ENCODE measurements at places on chromosomes 2 and 18. TPM values are rescaled to one million over a fixed set of nuclear protein-coding genes. Genes with fewer than 3 reads are reported as not detected.

DNA sequence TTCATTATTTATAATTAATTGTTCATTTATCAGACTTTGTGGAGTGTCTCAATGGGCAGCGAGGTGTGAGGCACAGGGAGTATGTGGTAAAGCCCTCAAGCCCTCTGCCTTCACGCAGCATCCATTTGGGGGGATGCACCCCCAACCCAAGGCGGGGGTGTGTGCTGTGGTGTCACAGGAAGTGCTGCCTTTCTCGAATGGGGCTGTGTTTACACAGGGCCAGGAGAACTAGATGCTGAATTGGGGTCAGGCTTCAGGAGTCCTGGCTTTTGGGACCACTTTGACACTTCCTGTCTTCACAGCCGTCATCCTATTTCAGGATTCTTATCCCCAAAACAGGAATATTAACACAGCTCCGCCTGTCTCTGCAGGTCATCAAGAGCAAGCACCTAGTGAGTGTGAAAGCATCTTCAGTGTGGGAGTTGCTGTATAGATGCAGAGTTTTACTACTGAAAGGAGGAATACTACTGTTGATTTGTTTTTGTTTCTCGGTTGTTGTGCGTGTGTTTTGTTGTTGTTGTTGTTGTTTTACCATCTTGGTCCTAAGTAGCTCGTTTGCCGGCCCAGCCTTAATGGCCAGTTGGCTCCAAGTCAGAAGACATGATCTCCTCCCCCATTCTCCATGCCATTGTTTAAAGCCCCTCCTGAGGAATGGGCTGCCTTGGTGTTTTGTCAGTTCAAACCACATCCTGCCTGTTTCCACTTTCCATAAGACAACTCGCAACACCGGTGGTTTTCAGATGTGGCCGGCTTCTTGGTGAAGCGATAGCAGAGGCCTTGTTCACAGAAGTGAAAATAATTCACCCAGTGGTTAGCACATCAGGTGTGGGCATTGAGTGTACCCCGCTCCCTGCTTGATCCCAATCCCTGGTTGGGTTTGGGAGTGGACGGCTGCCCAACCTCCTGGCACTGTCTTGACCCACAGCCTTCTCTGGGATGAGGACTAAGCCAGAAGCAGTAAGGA lies 221.3 kb downstream of the BCL2 start:
- H3K4me1 ChIP-seq: no peaks in the 10 kb centered on the region
- H3K27me3 ChIP-seq: no peaks in the 10 kb centered on the region
- no peaks in the 10 kb centered on the region for H3K36me3 ChIP-seq
- no peak overlapping the region for H3K27ac ChIP-seq

Gene TEKT4
- total RNA-seq: not detected

DNA sequence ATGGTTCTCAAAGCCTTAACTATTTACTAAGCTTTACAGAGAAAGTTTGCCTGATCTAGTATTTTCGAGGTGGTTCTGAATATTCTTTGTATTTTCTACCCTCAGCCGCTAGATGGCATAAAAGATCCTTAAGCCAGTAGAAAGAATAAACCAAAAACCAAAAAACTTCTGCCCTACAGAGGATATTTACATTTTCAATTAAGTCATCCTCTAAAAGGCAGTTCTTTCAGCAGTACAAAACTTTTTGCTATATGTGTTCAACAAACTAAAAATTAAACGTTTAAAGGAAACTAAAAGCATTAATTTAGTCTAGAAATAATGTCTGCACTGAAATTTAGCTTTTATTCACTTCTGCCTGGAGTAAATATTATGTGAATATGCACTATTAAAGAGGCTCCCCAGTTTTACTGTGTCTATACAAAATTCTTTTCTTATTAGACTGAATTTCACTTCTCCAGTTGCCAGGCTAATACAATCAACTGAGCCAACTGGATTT lies 297.5 kb downstream of the PIEZO2 start:
- no peak overlapping the region for H3K4me3 ChIP-seq
- no peaks in the 10 kb centered on the region for H3K27me3 ChIP-seq
- no peaks in the 10 kb centered on the region for H3K36me3 ChIP-seq

DNA sequence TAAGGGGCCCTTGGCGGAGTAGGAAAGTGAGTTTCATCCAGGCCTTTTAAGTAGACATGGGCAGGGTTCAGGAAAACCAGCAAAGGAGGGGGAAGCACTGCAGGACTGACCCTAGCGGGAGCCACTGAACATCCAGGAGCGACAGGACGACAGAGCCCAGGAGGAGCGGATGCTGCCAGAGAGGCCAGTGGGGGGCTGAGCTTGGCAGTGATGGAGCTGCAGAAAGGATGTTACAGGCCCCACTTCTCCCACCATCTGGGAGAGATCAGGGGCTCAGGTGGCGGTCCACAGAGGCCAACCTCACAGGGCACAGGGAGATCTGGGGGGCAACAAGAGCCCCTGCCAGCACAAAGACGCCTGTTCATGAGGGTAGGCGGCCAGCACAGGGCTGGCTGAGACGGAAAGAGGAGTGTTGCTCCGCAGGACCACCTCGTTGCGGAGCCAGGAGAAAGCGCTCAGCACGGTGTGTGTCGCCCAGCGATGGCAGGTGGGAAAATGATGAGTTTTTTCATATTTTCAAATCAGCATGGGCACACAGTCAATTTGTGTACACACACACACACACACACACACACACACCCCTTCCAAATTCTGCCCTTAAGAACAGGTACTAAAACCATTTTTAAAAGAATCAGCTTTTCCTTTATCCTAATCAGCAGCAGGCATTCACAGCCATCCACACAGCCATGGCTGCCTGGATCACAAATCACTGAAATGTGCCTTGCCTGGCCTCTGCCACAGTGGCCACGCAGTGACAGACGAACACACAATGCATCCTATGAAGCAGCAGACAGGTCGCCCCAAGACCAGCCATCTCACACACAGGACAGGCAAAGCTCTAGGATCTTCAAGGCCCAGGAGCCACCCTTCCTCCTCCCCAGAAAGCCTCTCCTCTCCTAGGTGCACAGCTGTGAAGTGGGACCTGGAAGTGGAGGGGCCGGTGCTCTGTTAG lies 63.2 kb downstream of the NDUFA10 start:
- no peak overlapping the region for H3K4me3 ChIP-seq
- DNase-seq: no peak
- H3K4me1 ChIP-seq: no peaks in the 10 kb centered on the region
- H3K27ac ChIP-seq: no peak overlapping the region
- peaks cover 26% of the 10 kb centered on the region for H3K36me3 ChIP-seq
- H3K27me3 ChIP-seq: no peaks in the 10 kb centered on the region

DNA sequence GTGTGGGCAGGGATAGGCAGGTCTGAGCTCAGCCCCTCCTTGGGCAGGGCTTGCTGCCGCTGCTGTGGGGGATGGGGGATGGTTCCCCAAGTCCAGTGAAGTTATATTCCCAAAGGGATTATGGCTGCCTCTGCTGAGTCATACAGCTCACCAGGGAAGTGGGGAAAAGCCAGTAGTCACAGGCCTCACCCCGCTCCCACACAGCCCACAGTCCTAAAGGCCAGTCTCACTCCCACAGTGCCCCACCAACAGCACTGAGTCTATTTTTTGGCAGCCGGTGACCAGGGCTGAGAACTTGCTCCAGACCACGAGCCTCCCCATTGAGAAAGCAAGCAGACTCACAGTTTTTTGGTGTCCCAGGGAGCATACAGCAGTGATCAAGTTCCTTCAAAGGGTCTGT lies 173.3 kb downstream of the OSR1 start:
- H3K4me1 ChIP-seq: no peaks in the 10 kb centered on the region
- no peak overlapping the region for H3K4me3 ChIP-seq
- no peak overlapping the region for H3K27ac ChIP-seq
- no peaks in the 10 kb centered on the region for H3K27me3 ChIP-seq

Measured in ascending aorta (tissue), 2 donors.